Activated CD4-positive, alpha-beta T cell treated with anti-CD3 and anti-CD28 coated beads for 4 hours (primary cell): ENCODE measurements at places on chromosomes 2 and 18.

DNA sequence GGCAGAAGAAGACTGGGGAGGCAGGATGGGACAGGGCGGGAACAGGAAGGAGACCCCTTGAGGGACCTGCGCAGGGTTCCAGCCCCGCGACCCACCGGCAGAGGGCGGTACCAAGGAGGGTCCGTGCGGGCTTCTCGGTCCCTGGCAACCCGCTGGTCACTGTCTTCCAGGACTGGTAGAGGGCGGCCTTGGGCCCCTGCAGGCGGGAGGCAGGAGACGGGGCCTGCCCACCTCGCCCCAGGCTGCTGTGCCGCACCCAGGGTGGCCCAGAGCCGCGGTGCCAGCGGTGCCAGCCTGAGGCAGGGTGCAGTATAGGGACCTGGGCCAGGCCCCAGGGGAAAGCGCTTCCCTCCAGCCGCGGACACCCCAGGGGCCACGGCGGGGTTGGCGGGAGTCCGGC is 34.5 kb downstream of the NEURL3 start:
- DNase-seq = peak; percentile 49

GRCh38 chr2:164675027-164675426 is 53.7 kb upstream of the GRB14 start:
- DNase-seq = no peak

DNA sequence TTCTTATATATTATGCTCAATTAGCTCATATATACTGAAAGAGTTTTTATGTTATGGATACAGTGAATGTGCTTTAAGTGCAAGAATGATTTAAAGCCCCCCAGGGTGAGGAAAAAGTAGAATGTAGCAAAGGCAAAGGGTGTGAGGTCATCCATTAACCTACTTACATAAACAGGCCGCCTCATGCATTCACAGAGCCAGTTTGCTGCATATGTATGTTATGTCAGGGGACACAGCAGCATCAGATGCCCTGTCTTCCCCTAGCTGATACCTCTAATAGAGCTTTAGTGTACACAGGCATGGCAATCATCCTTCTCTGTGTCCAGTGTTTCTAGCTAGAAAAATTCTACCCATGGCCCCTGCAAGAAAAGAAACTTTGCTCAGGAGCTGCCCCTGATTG is 187.8 kb upstream of the FSHR start:
- DNase-seq = no peak

- no peak for DNase-seq
Measured at GRCh38 chr2:12796657-12797056, 79.9 kb downstream of the TRIB2 start.

GRCh38 chr2:239456940-239457339 is 56.1 kb upstream of the HDAC4 start:
- DNase-seq = no peak

DNA sequence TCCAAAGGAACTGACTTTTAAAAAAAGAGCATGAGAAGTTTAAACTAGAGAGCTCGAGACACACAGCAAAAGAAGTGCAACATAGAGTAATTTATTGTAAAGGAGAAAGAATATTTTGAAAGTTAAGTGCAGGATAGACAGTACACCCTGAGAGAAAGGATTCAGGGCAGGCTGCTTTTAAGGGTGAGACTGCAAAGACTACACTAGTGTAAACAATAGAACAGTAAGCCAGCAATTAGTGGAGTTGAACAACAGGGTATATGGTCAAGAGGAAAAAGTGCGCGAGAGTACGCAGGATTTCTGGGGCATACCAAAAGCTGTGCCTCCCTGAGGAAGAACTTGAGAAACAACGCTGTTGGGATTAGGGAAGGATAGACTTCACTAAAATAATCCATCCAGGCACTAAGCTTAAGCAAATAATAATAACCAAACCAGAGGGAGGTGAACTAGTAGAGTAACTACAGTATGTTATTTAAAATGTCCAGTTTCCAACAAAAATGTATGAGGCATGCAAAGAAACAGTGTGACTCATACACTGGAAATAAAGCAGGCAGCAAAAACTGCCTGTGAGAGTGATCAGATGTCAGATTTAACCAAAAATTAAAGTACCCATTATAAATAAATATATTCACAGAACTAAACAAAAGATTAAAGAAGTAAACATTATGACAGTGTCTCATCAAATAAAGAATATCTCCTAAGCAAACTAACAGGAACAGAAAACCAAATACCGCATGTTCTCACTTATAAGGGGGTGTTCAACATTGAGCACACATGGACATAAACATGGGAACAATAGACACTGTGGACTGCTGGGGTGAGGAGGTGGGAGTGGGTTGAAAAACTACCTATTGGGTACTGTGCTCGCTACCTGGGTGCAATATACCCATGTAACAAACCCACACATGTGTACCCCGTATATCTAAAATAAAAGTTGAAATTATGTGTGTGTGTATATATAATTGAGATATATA is 40.5 kb upstream of the EMILIN2 start:
- DNase-seq = no peak

DNA sequence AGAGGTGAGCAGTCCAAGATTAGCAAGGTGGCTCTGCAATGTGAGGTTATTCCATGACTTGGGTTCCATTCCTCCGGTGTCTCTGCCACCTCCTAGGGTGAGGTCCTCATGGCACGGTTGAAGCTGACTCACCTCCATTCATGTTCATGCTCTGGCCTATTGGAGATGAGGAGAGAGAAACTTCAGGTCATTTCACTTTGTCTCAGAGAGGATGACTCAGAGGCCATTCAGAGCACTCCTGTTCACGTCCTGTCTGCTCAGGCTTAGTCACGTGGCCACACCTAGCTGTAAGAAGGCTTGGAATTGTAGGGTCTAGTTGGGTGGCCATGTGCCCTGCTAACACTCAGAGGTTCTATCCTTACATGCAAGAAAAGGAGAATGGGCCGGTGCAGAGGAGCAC is 67.5 kb upstream of the MBOAT2 start:
- no peak for DNase-seq

- DNase-seq = no peak
Measured at GRCh38 chr2:47028846-47029560, 113.4 kb upstream of the MCFD2 start.

- no peak for DNase-seq
Measured at GRCh38 chr2:112493048-112493447, 11.1 kb downstream of the TTL start.

- no peak for DNase-seq
Measured at GRCh38 chr2:28981016-28981441, at the start of gene TOGARAM2. Gene TOGARAM2 (plus strand): TSS chr2:28981298. CDS start chr2:28994835, 13,537 bp downstream.

- DNase-seq = no peak
Measured at GRCh38 chr2:24971286-24971535, 544 bp downstream of the DNAJC27 start.

DNA sequence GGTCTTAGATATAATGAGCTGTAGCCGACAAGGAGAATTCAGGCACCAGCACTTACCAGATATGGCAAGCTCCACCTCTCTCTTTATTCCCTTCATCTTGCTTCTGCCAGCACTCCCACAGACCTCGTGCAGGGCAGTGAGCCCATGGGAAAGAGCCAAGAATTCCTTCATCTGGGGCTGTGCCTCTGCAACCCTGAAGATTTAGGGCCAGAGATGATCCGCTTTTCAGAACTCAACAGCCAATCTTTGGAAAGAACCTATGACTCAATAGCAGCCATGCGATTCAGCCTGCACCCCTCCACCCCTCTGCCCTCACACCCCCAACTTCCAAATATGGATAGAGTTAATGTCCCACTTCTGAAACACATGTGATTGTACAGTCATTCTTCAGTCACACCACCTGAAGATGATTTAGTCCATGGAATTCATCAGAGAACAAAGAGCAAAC is 533.7 kb upstream of the TNP1 start:
- no peak for DNase-seq

DNA sequence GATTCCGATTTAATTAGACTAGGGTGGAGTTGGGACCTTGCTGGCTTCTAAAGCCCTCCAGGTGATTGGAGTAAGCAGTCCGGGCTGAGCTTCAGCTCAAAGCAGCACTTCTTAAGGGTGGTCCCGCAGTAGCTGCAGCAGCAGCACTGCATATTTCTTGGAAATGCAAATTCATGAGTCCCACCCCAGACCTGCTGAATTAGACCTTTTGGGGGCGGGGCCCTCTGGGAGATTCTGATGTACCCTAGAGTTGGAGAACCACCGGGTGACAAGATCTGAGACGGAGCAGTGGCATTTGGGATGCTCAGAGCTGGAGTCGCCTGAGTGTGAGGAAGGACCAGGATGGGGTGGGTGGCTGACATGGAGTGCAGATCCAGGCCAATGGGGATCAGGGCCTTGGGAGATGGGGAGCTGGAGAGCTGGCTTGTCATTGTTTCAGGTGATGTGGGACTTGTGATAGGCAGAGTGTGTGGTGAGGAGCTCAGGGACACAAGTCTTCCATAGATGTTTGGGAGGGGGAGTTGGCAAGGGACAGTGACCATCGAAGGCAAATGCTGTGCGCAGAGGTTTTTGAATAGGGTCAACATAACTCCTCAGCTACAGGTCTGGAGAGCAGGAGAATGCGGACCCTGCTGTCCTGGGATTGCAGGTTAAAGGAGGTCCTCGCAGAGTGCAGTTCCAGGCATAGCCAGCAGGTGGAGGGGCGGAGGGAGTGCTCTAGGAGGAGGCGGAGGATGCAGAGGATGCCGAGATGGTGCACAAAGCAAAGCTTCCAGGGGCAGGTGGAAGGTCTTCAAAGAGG is 130.9 kb upstream of the RAB12 start:
- peak; percentile 39 for DNase-seq

DNA sequence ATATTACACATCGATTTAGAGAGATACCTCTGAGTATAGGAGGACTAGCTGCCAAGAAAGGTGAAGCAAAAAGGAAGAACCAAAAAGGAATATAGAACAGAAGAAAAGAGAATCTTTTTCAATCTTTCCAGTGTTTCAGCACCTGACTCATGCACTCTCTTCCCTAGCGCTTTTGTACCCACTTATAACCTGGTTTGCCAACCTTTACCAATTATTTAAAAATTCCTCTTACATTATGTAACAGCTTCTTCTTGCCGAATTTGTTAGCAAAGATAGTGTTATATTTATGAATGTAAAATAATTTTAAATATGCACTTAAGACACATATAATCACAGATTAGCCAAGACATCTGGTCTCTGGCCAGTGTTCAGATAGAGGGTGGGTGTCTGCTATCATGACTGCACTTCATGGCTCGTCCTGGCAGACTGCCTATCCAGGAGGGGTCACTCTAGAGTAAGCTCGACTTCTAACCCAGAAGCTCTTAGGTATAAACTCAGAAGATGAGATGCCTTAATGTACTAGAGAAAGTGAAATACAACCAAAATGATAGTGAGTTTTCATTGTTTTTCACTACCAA is 122.9 kb downstream of the ATAD2B start:
- no peak for DNase-seq

DNA sequence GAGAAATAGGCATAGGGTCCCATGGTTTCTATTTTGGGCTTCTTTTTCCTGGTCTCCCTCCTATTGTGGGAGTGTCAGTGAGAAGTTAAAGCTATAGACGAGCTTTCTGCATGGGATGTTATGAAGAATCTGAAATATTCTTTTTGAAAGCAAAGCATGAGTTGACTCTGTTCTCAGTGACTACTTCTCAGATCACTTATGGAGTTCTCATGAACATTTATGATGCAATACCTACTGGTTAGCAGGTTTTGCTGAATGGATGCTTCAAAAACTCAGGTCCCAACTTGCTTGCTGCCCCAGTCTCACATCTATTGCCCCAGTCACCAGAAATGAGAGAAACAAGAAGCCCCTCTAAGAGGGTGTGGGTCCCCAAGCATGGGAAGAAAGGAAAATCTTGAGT is 365.0 kb downstream of the HRH4 start:
- no peak for DNase-seq

GRCh38 chr2:71783215-71783614 is 329.9 kb downstream of the DYSF start:
- no peak for DNase-seq

DNA sequence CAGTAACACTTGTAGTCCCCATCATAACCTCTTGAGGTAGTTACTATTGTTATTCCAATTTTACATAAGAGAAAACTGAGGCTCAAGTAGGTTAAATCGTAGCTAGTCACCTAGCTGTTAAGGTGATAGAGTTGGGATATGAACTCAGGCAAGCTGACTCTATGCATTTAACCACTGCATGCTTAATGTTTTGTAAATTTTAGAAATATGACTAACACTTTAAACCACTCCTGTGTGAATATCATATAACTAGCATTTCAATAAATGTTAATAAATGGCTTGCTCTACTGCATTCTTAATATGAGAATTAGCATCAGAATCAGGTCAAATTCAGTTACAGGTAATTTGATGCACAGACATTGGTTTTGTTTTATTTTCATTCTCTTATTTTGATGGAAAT is 35.6 kb upstream of the CREB1 start:
- DNase-seq = no peak

DNA sequence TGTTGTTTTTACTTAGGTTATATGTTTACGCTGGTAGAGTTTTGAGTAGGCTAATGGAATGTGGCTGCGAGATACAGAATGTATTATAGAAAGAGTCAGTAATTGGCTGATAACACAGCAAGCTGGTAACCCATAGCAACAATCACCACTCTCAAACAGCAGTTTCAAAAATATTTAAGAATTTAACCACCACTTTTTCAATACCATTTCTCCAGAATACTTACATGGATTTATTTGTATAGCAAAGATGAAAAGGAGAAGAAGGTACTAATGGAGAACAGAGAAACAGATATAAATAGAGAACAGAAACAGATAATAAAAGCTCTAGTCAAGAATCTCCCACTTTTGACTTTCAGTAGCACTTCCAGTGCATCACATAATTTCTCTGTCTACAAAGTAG is 188.3 kb upstream of the SLC39A10 start:
- DNase-seq = no peak

- no peak for DNase-seq
Measured at GRCh38 chr2:30747206-30747605, 60.0 kb downstream of the CAPN13 start.
